Stimulated activated CD4-positive, alpha-beta T cell treated with anti-CD3 and anti-CD28 coated beads, Interleukin-2, amount 100 ng/mL, for 24 hours (primary cell): ENCODE measurements at places on chromosomes 5 and 9.

DNA sequence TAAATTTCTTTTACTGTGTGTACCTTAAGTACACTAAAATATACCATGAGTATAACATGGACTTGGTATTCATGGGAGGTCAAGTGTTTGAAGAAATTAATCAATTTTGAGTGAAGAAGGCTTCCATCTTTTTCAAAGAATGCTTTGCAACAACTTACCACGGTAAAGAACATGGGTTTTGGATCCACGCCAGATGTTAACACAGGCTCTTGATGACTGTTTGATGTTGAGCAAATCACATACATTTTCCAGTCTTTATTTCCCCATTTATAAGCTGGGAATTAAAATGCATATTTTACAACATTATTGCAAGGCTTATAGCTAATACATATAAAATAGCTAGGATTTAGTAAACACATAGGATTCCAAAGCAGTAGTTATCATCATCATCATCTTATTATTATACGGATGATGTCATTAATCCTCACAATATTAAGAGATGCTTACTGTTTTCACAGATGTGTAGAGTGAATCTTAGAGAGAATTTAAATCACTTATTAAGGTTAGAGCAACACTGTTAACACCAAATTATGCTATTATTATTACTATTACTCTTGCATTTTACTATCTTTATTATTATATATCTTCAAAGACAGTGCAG, 362.0 kb downstream of the PRELID2 start:
- no peak for DNase-seq

GRCh38 chr5:10913841-10914240, 152.8 kb upstream of the DAP start:
- no peak for DNase-seq

DNA sequence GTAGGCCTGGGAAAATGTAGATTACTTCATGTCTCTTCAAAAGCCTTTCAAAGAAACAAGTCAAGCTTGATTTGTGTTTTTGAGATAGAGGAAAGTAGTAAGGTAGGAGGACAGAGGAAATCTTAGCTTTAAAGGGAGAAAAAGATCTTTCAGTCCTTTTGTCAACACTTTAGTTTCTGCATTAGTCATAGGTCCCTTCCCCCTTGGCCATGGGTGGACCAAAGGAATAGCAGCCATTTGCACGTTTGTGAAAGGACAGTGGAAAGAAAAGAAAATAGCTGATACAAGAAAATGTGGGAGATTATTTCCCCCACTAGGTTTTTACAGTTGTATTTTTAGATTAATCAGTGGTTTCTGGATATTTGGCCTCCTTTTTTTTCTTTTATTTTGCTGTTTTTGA, 121.9 kb upstream of the GRHPR start:
- DNase-seq: no peak

- DNase-seq: no peak
Observed at GRCh38 chr9:130259044-130259443, 6.5 kb upstream of the HMCN2 start.

GRCh38 chr9:38200431-38200830, 131.4 kb upstream of the SHB start:
- DNase-seq: no peak
